ENCODE measurements at places on chromosomes 3 and 15.
A peak's percentile ranks its signal among the peaks of the same experiment; 100 is the strongest.

GRCh38 chr3:133934996-133935842 lies 39.5 kb upstream of the RAB6B start:
- DNase-seq: no peak

GRCh38 chr3:143037867-143038266 lies 36.5 kb downstream of the U2SURP start:
- no peak for DNase-seq

DNA sequence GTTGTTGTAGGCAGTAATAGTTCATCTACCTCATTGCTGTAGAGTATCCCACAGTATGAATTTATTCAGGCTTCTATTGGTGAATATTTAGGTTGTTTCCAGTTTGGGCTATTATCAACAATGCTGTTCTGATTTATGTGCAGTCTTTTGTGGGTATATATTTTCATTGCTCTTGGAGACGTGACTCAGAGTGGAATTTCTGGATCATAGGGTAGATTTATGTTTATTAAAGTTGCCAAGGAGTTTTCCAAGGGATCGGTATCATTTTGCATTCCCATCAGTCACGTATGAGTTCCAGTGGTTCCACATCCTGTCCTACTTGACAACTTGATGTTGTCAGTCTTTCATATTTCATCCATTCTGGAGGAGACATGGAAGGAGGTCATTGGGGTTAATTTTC lies 8.4 kb upstream of the HRH1 start:
- DNase-seq: no peak

GRCh38 chr15:23370578-23370977 lies 16.0 kb downstream of the GOLGA8S start:
- DNase-seq: no peak

GRCh38 chr3:196414469-196414868 lies 17.8 kb downstream of the UBXN7 start:
- no peak for DNase-seq

- DNase-seq: peak; percentile 86
These were observed 88.4 kb upstream of the RASGRP1 start for GRCh38 chr15:38652998-38653397.

- no peak for DNase-seq
These were observed 92.6 kb upstream of the VGLL4 start for GRCh38 chr3:11736136-11736833.

DNA sequence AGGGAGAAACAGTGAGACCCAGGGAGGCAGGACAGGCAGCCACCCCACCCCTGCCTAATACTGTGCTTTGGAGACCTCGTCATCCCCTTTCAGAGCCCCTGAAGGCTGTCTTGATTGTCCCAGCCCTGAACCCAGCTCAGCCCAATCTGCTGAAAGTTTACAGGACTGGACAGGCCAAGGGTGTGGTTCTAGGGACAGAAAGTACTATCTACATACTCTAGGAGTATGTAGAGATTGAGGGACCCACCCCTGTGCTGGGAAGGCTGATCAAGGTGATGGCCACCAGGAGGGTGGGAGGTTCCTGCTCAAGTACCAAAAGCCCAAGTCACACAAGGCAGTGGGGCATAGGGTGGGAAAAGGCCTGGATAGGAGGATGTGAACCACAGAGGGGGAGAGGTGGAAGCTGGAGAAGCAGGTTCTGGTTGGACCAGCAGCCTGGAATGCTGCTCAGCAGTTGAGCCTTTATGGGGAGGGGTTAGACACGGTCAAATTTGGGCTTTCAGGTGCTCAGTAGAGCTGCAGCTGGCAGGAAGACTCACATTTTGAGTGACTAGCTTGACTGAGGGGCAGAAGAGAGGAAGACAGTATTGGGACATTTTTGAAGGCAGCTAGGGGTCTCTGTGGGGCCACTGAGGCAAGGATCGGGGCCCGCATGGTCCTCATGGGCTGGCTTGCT lies 6.7 kb downstream of the NBEAL2 start:
- DNase-seq: no peak

DNA sequence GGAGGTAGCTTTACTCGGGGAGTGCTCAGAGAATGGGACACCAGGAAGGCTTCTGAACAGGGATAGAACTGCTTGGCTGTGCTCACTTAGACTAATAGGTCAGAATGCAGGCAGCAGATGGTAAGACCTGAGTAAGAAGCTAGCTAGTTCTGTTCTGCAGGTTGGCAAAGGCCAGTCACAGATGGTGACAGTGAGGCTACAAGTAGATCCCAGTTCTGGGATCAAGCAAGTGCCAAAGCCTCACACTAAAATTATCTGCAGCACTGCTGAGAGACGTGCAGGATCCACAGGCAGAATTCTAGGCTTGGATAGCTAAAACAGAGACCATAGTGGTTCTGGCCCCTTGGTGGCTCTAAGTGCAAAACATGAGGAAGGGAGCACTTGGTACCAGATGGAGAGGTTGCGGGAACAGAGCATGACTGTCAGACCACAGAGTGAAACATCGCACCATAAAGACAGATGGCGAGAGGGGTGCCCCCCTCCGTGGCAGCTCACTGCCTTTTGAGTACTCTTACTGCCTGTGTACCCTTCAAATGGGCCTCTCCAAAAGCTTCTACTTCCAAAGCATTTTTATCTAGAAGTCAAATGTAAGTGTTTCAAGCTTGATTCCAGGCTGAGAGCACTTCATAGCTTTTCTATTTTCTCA lies 3.6 kb upstream of the GLCE start:
- DNase-seq: no peak

- DNase-seq: no peak
These were observed 92.4 kb downstream of the ABI3BP start for GRCh38 chr3:100900671-100901335.

GRCh38 chr15:70355275-70355795 lies 257.6 kb upstream of the TLE3 start:
- no peak for DNase-seq

- peak; percentile 20 for DNase-seq
These were observed 40.8 kb downstream of the MRAS start for GRCh38 chr3:138389144-138389601.

- DNase-seq: peak; percentile 45
These were observed 39.6 kb upstream of the LAMP3 start for GRCh38 chr3:183202004-183202722.

DNA sequence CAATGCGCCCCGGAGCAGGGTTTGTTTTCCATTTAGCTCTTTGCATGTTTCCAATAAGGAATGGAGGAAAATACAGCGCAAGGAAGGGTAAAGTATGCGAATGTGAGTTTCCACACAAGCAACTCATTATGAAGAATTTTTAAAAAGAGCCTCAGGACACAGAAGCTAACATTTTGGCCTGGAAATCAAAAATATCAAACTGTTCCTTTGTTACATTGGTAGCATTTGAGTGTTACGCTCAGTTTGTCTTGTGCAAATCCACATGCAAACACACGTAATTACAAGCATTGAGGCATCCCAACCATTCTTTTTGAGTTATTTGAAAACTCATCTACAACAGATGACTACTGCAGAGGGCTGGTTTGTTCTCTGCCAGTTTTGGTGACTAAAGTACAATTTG lies 93.0 kb upstream of the SNRPA1 start:
- DNase-seq: no peak

DNA sequence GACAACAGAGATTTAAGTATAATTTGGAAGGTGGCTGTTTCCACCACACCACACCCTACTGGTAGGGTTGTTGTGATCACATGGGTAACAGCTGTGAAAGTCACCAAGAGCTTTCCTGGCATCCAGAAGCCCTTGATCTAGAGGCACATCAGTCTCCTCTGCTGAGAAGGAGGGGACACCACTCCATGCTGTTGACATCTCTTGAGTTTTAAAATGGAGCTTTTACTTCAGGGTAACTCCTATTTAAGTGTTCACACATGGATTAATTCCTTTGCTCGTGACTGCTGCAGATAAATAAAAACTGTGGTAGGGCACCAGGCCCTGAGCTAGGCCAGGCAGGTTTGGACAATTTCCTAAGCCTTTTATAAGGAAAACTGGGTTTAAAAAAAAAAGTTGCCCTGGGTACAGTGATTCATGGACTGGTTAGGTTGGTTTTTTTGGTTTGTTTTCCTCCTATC lies 7.5 kb downstream of the EXOSC7 start:
- DNase-seq: no peak

DNA sequence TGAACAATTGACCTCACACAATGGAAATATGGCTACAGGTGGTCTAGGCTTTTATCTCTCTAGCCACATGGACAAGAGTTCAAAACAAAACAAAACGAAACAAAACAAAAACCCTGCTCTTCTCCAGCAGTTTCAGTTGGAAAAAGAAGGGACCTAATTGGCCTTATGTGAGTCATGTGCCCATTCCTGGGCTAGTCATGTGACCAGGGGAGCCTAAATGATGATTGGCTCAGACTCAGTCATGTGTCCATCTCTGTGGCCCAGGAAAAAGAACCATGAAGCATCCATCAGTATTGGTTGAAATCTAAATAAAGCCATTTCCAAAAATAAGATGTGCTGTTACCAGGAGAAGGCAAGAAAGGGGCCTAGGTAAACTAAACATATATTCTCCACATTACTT lies 96.8 kb downstream of the ANXA2 start:
- no peak for DNase-seq

DNA sequence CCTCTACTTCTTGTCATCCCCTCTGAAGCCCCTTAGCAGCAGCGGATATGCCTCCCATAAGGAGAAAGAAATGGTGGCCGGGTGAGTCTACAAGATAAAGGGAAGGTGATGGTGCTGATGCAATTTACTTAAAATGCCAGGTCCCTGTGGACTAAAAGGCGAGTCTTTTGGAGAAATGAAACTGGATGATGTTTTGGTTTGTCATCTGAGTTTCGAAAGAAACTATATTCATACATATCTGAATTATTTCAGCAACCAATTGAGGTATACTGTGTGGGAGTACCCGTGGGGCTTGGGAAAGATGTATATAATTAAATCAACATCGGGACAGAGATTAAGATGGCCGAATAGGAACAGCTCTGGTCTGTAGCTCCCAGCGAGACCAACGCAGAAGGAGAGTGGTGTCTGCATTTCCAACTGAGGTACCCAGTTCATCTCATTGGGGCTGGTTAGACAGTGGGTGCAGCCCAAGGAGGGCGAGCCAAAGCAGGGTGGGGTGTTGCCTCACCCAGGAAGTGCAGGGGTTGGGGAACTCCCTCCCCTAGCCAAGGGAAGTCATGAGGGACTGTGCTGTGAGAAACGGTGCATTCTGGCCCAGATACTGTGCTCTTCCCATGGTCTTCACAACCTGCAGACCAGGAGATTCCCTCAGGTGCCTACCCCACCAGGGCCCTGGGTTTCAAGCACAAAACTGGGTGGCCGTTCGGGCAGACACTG lies 210.6 kb upstream of the CHRM5 start:
- DNase-seq: no peak

DNA sequence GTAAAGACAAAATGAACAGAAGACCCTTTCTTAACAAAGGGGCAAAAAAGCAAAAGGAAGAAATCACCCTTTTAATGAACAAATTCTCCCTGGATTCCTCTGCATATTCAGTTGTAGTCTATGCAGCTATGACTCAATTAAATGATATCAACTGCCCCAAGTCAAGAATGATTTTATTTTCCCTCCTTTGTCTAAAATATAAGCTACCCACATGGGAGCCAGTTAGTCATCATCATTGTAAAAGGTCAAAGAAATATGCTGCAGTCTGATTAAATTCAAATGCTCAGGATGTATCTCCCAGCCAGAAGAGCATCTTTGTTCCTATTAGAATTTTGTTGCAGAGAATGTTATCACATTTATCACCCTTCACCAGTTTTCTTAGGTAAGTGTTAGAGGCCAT lies 84.0 kb downstream of the SST start:
- no peak for DNase-seq

DNA sequence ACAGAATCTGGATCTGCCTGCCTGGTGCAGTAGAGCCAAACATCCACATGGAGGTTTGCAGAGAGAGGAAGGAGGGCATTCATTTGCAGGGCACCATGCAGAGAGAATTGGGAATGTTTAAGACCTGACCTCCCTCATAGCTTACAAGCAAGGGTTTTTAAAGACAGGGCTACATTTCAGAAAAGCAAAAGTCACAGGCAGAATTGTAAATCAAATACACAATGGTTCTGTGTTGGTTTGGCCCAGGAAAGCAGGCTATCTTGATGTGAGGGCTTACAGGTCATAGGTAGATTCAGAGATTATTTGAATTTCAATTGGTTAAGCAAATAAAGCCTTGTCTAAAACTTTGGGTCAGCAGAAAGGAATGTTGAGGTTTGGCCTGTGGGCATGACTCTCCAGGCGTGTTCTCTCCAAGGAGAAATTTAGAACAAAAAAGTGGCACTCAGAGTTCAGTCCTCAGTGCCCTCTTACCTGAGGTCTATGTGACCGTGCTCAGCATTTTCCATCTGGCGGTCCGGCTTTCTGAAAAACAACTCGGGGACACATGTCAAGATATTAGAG lies 91.5 kb downstream of the CD47 start:
- no peak for DNase-seq

DNA sequence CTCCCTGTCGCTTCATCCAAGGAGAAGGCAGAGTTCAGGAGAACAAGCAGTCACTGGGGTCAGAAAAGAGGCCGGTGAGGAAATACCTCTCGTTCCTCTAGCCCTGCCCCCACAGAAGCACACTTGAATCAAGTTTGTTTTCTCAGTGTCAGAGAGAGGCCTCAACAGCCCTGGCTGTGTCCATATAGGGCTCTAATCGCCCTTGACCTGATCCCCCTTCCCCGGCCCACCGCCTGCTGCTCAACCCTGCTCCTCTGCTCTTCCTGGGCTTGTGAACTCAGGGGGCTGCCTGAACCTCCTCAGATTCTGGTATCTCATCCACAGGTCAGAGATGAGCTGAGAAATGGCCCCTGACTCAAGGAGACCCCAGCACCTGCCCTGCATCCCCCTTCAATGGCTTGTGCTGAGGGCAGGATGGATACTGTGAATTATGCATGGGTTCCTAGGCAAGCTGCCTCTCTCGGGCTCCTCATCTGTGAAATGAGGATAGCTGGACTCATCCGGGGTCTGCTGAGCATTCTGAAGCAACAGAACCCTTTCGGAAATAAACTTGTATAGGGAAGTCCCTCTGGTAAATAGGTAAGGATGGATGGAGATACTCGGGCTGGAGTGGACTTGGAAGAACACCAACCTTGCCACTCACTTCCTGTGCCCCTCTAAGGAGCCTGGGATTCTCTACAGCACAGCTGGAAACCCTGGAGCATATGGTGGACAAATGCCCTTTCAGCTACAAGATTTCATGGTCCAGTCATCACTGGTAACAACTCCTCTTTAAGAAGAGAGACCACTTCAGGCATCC lies 147.5 kb downstream of the STT3B start:
- no peak for DNase-seq

DNA sequence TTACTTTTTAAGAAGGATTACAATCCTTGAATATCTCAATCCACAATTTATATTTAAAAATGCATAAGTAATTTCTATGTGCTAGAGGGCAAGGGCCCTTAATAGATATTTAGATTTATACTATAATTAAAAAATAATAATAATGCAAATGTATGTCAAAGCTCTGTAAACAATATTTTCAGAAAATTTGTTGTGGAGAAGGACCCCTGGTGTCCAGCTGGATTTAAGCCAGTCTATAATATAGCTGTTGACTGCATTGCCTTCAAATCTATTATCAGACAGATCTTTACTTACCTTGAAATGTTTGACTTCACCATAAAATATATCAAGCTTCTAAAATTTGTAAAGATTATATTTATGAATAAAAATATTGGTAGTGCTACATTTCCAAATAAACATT lies 65.6 kb downstream of the ZBTB20 start:
- no peak for DNase-seq

- DNase-seq: no peak
These were observed 26.2 kb upstream of the TFG start for GRCh38 chr3:100682854-100683760.
